Hematopoietic multipotent progenitor cell treated with erythropoietin and hydrocortisone succinate and interleukin-3 and kit ligand, for 8 days (in vitro differentiated cells): ENCODE measurements at places on chromosomes 2 and 18.

DNA sequence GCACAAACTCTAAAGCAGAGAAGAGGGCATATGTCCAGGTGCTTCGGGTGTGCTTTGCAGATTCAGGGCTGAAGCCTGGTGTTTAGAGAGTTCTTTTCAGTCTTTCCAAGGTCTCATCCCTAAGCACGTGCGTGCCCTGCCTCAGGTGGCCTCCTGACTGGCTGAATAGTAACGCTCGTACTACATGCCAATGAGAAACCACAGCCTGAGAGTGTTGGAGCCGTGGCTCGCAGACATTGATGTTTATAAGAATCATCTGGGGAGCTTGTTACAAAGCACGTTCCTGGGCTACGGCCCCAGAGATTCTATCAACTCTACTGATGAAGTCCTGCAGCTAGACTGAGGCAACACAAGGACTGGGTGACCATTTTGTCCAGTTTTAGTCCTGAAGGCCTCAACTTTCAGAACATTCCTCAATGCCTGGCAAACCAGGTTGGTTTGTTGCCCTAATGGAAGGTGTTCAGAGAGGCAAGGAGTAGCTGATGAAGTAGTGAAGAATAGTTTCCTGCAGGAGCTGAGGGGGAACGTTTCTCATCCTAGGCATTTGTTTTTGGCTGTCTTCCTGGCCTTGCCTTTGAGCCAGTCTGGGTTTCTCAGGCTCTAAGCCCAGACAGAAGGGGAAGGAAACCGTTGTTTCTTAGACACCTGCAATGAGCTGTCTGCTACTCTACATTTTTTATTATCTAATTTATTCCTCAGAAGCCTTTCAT lies 31.5 kb upstream of the HAAO start:
- DNase-seq, result no peak

- no peak for DNase-seq
Measured at GRCh38 chr18:45785134-45785533, 40.3 kb upstream of the SIGLEC15 start.

GRCh38 chr2:48092846-48093803 lies 186.8 kb upstream of the FBXO11 start:
- DNase-seq, result no peak

DNA sequence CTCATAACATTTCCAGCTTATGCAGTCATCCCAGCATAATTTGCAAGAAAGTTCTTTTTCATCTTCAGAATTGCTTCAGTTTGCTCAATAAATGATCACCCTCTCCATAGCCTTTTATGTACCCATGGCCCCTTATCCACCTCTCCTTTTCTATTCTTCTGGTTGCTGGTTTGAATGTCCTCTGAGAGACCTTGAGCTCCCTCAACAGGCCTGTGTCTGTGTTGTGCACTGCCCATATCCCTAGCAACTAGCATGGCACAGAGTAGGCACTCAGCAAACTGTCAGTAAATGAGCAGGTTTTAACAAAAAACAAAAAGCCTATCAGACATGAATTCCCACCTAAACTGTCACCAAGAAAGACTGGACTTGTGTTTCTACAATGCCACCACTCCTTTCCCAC lies 160.5 kb downstream of the AKAIN1 start:
- DNase-seq, result no peak

DNA sequence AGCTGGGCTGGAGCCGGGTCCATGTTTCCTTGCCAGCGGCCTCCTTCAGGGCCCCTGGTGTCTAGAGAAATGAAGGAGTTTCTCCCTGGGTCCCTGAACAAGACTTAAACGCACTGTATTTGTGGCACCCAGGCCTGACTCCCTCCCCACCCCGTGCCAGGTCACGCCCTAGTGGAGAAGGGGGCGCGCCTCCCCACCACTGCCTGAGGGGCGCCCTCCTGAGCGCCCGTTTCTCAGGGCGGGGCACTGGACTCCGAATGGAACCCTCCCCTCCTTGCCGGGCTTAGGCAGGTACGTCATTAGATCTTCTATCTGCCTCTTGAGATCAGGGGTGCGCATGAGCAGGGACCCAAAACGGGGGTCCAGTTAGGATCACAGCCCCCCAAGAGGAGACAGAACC lies 16.3 kb downstream of the ODC1 start:
- DNase-seq, result no peak

DNA sequence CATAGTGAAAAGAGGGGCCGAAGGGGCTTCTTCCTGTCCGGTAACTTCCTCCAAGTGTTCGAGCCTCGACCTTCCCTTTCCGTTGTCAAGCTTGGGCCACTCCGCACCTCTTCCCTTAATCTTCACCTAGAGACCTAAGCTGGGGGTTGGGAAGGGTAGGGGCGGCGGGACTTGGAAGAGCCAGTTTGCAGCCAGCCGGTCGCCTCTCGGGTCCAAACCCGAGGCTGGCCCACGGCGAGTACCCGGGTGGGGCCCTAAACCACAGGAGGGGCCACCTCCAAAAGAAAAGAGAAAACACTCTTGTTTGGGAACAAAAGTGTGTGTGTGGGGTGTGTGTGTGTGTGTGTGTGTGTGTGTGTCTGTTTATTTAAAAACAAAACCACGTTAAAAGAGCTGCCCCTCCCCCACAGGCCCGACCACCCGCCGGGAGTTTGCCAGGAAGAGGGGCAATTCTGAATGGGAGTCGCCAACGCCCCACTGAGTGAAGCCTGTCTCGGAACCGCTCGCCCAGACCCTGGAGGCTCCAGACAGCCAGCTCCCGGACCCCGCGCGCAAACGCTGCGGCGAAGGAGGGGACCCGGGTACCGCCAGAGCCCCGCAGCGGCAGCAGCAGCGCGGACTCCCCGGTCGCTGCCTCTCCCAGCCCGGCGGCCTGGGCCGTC lies 488 bp upstream of the RHOB start:
- no peak for DNase-seq

DNA sequence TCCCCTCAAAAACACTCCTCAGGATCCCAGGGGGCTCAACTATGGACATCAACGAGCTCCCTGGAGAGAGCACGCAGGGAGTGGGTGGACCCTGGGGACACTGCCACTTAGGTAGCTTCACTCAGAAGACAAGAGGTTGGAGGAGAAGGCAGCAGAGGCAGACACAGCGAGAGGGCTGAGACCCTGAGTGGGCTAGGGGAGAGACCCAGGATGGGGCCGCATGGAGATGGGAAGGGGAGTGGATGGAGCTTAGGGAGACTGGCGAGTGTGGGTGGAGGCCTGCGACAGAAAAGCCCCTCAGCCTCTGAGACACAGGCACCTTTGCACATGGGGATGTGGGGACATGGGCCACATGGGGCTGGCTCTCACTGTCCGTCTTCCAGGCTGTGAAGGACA lies 70.9 kb downstream of the ASB1 start:
- no peak for DNase-seq

- DNase-seq, result peak; percentile 70
Measured at GRCh38 chr2:99488539-99489062, 1.2 kb downstream of the REV1 start.

DNA sequence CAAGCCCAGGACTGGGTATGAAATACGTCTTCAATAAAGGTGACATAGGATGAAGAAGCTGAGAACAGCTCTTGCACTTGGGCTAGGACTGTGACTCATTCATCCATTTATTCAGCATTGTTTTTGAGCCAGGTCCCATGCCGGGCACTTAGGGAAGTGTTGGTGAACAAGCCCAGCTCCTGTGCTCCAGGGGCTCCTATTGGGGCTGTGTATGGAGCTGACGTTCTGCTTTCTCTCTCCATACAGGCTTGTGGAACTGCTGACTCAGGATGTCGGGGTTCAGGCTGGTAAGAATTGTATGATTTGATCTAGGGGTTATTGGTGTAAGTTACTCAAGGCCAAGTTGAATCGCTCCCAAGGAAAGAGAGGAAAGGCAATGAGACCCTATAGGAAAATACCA lies 24.0 kb downstream of the MYO7B start:
- no peak for DNase-seq

DNA sequence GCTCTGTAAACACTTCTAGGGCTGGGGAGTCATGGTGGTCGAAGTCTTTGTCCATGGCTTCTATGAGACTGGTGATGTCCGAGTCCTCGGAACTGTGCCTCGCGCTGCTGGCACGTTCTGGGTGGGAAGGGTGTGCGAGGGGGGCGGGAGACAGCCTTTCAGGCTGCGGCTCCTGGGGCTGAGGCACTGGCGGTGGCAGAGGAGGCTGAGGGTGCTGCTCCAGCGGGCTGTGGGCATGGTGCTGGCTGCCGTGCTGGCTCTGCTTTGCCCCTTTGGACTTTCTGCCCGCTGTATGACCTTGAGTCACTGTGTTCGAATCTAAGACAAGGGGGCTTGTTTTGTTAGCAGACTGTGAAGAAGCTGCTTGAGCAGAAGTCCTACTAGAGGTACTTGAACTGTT lies 79.0 kb downstream of the ZAP70 start:
- DNase-seq, result no peak

GRCh38 chr2:35168351-35168750 lies 1187.2 kb upstream of the CRIM1 start:
- DNase-seq, result no peak

DNA sequence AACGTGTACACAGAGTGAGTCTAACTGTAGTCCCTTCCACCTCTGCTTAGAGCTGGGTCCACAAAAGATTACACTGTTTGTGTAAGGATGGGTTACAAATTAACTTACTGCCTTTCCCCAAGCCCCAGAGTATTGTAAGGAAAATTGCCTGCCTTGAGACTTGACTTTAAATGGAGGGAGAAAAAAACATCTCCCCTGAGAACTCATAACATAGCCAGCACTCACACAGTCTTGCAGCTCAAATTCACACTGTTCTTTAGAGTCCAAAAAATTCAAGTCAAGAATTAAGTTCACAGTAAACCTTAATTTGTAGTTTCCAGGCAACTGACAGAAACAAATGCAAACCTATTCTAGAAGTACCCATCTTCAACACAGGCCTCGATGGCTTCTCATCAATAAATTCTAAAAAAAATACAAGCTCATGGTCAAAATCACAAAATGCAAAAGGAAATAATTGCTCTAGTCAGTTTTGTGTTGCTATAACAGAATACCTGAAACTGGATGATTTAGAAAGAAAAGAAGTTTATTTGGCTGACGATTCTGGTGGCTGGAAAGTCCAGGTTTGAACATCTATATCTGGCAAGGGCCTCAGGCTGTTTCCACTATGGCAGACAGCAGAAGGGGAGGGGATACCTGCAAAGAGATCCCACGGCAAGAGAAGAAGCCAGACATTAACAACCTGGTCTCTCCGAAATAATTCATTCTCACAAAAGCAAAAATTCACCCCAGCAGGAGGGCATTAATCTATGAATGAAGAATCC lies 34.6 kb upstream of the TMEM17 start:
- no peak for DNase-seq

GRCh38 chr2:206641226-206641625 lies 1.1 kb upstream of the FAM237A start:
- DNase-seq, result no peak

GRCh38 chr2:238114851-238115660 lies 14.9 kb downstream of the ESPNL start:
- DNase-seq, result no peak

DNA sequence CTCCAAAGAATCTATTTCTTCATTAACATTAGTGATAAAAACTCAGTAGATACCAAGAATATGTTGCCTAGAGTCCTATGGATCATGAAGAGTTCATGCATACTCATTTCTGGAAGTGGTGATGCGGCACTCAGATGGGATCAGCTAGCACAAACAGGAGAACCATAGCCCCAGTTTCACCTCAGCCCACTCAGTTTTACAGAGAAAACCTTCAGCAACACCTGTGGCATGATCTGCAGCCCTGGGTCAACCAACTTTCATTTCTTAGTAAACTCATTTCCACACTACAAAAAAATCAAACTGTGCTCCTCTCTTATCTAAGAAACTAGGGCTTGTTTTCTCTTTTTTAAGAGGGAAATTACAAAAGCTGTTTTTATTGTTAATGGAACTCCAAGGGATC lies 569.4 kb downstream of the CCDC85A start:
- DNase-seq, result no peak
